Activated CD4-positive, alpha-beta T cell treated with anti-CD3 and anti-CD28 coated beads for 24 hours (primary cell): ENCODE measurements at places on chromosomes 4 and X.

DNA sequence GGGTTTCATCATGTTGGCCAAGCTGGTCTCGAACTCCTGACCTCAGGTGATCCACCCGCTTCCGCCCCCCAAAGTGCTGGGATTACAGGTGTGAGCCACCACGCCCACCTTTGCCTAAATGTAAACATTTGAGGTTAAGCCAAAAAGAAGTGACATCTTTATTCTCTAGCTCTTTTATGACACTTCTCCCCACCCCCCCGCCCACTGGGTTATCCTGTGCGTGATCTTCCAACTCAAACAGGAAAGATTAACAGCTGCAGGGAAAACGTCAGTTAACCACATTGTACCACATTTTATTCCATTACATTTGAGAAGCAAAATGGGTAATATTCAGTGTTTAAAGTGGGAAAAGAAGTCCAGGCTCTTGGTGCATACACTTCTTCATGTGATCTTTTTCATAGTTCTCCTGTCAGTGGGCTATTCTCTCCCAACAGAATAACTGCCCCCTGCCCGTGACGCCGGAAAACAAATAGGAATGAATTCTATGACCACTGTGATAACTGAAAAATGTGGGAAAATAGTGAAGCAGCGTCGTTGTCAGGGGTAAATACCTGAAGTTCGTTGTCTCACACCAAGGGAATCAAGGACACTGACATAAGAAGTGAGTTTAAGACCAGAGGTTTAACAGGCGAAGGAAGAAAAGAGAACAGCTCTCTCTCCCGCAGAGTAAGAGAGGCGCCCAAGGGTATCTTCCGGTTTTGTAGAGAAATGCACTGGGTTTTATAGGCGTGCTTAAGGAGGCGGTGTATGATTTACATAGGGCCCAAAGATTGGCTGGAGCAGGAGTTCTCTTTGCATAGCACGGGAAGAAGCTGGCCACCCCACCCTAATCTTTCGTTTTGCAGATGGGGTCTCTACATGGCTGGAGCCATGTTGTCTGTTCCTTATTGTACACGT, 9.7 kb upstream of the SRD5A3 start:
- no peak for DNase-seq

- no peak for DNase-seq
Observed at GRCh38 chr4:185513489-185514181, 21.7 kb downstream of the PDLIM3 start.

GRCh38 chr4:158302076-158302866, 92.0 kb downstream of the TMEM144 start:
- DNase-seq = no peak

DNA sequence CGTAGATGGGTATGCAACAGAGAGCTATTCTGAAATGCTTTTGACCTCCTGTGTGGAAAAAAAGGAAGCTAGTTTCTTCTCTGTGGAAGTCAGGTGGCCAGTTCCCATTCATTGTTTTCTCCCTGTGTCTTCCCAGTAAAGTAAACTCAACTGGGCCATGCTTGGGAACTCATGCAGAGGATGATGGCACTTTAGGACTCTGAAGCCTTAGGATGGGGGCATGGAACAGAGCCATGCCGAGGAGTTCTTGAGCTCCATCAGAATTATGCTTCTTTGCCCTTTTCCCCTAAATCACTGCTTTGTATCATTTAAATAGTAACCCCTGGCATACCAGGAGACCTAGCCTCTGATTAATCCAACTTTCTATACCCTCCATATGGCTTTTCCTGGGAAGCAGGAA, 3.2 kb downstream of the TMEM164 start:
- no peak for DNase-seq

- DNase-seq = no peak
Observed at GRCh38 chr4:1449475-1449832, 43.2 kb upstream of the NKX1-1 start.

GRCh38 chr4:166737430-166737829, 496.9 kb downstream of the SPOCK3 start:
- no peak for DNase-seq

DNA sequence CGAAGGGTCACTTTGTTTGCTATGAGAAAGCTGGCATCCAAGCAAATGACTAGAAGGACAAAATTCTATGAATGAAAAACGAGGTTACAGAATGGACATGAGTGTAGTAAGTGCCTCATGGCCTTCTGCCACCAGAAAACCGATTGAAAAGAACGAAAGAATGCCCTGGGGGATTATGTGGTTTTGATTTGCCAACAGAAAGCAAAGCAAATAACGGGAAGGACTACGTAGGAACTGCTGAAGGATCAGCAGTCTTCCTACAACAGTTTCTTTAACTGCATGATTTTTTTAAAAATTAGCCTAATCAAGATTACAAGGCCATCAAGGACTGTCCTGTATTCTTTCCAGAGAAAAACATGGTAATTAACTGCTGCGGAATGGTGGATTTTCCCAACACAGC, 50.6 kb downstream of the NRK start:
- DNase-seq = no peak

DNA sequence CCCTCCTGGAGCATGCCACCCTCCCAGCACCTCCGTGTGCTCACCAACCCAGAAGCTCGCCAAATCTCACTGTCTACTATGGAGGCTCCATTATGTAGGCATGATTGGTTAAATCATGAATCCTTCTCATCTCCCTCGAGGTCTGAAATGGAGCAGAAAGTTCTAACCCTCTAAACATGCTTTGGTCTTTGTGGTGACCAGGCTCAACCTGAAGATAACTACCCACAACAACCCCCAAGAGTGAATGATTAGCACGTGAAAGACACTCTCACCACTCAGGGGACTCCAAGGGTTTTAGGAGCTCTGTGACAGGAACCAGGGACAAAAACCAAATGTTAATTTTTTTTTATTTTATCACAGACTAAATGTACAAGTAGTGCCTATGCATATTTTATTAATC, 47.2 kb downstream of the APBB2 start:
- no peak for DNase-seq

- DNase-seq = no peak
Observed at GRCh38 chr4:151798678-151799416, 38.0 kb upstream of the GATB start.

GRCh38 chr4:87985097-87985886, 9.8 kb downstream of the SPP1 start:
- no peak for DNase-seq

DNA sequence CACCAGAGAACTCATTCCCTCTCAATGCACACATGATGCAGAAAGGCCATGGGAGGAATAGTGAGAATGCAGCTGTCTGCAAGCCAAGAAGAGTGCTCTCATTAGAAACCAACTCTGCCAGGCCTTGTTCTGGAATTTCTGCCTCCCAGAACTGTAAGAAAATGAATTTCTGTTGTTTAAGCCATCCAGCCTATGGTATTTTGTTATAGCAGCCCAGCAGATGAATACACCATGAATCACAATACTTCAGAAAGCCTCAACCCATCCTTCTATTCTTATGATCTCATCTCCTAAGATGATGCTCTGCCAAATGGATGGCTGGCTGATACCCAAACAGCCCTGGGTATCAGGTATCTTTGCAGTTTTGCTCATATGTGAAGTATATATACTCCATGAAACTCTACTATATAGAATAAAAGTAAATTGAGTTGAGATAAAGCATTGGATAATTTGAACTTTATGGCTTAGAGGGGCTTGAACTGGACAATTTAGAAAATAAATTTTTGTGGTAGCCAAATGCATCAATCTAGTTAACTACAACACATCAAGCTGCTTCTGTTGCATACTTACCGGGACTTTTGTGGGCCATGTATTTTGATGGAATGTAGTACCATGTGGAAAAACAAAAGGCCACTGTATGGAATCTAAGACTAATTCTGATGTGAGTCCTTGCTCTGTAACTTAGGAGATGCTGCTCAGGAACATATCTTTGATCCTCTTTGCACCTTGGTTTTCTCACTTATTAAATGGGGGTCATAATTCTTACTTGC, 245.9 kb downstream of the HS3ST1 start:
- DNase-seq = no peak

DNA sequence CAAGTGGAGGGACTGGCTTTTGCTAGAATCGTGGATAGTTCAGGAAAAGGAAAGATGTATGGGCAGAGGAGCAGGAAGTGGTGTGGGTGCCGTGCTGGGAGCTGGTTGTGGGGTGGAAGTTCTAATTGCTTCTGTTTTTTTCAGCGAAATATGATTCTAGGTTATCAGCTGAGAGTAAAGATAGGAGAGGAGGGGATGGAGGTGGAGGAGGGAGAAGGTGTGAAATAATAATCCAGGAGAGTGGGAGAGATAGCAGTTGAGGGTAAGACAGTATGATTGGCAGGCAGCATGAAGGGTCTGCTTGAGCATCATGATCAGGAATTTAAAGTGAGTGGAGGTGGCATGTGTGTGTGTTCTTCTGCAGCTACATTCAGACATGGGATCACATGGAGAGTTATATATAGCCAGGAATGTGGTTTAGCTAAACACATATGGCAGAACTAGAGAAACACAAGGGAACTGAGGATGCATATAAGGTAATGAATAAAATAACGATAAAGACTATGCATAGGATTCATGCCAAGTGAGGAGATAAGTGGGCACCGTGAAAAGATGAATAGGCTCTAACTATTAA, 133.7 kb downstream of the ANK2 start:
- no peak for DNase-seq

- DNase-seq = no peak
Observed at GRCh38 chrX:101745046-101745445, 85.4 kb upstream of the ARMCX2 start.

GRCh38 chr4:139686988-139687387, 21.4 kb downstream of the MGST2 start:
- no peak for DNase-seq

DNA sequence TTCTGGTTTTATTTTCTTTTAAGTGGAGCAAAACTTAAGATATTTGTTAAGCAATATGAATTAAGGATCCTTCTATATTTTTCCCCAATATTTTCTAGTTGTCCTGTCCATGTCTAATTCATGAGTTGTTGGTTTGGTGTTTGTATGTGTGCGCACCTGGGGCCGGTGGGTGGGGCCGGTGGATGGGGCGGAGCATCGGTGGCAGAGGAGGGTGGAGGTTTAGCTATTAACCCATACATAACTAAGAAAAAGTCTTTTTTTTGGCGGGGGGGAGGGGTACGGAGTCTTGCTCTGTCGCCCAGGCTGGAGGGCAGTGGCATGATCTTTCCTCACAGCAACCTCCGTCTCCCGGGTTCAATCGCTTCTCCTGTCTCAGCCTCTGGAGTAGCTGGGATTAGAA, 489.8 kb downstream of the PDGFC start:
- no peak for DNase-seq

- DNase-seq = no peak
Observed at GRCh38 chr4:41787931-41788330, 39.4 kb upstream of the PHOX2B start.

- no peak for DNase-seq
Observed at GRCh38 chrX:38514016-38514854, 47.1 kb upstream of the TSPAN7 start.

DNA sequence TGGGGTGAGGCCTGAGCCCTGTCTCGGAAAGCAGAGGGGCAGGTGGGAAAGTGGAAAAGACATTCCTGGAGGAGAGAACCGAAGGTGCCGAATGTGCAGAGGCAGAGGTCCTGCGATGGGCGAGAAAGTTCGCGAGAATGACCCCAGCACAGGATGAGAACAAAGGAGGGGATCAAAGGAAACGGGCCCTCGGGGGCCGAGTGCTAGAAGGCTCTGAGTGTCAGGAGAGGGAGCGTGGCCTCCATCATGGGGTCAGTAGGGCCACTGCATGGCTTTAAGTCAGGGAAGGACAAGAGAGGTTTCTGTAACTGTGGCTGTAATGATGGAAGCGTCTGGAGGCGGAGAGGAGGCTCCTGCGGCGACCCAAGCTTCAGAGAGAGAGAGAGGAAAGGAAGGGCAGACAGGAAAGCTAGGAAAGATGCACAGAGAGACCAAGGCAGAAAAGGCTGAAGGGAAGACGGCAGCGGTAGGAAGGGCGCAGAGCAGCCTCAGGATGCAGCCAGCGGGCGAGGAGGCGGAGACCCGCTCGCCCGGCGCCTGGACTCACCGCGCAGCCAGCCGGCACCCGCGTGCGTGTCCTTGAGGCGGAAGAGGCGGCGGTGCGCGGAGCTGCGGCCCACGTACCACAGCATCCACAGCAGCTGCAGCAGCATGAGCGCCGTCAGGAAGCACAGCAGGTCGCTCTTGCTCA, 669 bp downstream of the OTOP1 start:
- no peak for DNase-seq

DNA sequence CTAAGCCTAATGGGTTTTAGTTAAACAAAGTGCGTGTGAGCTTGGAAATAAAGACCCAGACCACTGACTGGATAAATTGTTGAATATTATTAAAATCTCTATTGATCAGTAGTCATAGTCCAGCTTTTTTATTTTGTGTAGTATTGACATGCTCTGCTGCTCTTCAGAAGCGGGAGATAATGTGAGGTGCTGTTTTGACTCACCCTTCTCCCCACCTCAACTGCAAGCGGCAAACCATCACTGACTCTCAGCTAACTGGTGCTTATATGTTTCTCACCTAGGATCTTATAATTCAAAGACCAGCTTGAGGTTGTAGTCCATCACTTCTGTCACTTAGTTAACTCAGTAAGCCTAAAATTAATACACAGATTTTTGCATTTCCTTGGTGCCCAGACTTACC, 72.2 kb downstream of the COMMD8 start:
- no peak for DNase-seq

- DNase-seq = no peak
Observed at GRCh38 chr4:128289523-128290158, 2.0 kb upstream of the PGRMC2 start.

- DNase-seq = no peak
Observed at GRCh38 chr4:141011901-141012315, 121.4 kb downstream of the RNF150 start.

DNA sequence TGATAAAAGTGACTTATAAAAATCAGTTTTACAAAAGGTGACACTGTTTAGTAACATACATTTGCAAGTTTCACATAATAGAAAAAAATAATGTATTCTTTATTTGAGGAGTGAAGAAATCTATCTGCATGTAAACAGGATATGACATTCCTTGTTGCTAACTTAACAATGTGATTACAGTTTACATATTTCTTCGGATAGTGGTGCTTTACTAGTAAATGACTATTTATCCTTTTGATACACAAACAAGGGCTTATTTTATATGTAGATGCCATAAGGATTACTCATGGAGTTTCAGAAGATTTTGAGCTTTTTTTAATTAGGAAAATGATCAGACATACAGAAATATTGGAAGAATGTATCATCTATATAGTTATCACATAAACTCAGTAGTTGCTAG, 126.5 kb downstream of the SLIT2 start:
- DNase-seq = no peak

DNA sequence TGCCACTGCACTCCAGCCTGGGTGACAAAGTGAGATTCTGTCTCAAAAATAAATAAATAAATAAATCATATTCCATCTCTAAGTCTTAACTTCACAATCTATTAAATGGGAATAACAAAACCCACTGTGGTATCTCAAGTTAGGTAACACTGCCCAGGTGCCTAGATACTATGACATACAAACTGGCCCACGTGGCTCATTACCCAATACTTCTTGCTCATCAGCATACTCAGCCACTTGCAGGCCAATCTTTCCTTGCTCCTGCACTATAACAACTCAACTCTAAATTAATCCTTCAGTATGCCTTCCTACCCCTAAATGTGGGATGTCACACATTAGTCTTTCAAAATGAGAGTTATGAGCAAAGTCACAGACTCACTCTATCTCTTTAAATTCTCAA, 230.1 kb downstream of the OPHN1 start:
- DNase-seq = no peak

- no peak for DNase-seq
Observed at GRCh38 chr4:165580351-165580905, 201.6 kb downstream of the CPE start.
